Activated CD8-positive, alpha-beta T cell treated with anti-CD3 and anti-CD28 coated beads, Interleukin-2, amount 10 ng/mL, durations not matched to agents 7 days and 5 days (primary cell): ENCODE measurements at places on chromosomes 12 and 14.

- DNase-seq: no peak
Observed at GRCh38 chr14:45786266-45786665, 533.3 kb upstream of the MIS18BP1 start.

- no peak for DNase-seq
Observed at GRCh38 chr14:61570549-61571290, 124.6 kb upstream of the HIF1A start.

DNA sequence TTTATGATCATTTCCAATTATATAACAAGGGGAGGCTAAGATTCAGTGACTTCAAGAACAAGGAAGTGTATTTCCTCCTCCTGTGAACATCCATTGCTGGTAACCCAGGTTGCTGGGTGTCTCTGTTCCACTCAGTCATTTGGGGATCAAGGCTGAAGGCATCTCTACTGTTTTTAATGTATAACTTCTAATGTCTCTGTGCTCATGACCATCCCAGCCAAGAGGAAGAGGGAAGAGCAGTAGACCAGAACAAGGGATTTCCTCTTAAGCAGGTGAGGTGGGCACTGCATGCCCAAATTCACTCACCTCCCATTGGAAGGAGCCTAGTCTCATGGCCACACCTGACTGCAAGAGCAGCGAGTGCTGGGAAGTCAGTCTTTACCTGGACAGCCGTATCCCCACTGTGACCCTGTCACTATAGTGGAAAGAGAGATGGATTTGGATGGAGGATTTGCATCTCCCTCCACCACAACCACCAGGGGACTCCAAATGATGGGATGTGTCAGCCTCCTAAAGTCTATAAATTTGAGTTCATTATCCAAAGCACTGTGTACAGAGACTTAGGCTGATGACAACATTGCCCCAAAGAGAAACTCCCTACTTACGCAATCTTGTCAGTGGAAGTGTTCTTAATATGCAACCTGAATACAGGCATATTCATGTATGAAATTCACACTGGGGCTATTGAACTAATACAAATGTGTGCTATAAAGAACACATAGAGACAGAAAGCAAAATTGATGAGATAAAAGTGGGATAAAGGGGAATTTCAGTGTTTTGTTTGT is 368.7 kb downstream of the TMEM132D start:
- DNase-seq: no peak

- no peak for DNase-seq
Observed at GRCh38 chr12:59431266-59431665, 164.6 kb upstream of the SLC16A7 start.

GRCh38 chr12:83473408-83474095 is 786.8 kb downstream of the TMTC2 start:
- no peak for DNase-seq

- DNase-seq: no peak
Observed at GRCh38 chr12:24045816-24046257, 96.4 kb upstream of the SOX5 start.

GRCh38 chr14:85342858-85343607 is 186.9 kb upstream of the FLRT2 start:
- no peak for DNase-seq

- no peak for DNase-seq
Observed at GRCh38 chr14:26694521-26694920, 96.7 kb upstream of the NOVA1 start.

DNA sequence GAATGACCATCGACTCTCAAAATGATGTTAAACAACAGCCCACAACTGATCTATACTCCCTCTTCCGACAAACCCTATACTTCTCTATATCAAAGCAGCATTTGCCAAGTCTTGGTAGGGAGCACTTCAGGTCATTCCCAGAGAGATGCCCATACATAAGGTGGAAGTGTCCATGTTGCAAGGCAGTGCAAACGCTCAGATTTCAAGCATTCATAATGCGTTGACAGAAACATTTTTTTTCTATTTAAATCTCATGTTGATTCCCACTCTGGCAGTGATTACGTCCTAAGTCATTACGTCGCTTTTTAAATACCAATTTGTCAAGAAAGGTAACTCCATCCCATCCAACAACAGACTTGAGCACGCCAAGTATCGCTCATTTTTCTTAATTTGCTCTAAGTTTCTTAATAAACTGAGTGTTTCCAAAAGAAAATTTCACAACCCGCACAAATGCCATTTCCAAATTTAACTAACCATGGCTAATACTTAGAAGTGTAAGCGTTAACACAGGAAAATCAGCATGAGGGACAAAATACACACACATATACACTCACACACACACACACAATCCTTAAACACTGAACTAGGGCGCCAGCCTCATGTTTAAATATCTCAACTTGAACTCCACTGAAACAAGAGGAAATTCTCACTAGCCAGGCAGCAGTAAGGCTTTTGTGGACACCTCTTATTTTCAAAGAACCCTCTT is 1.1 kb downstream of the GXYLT1 start:
- DNase-seq: no peak

GRCh38 chr12:60169904-60170303 is 574.1 kb downstream of the SLC16A7 start:
- DNase-seq: no peak

DNA sequence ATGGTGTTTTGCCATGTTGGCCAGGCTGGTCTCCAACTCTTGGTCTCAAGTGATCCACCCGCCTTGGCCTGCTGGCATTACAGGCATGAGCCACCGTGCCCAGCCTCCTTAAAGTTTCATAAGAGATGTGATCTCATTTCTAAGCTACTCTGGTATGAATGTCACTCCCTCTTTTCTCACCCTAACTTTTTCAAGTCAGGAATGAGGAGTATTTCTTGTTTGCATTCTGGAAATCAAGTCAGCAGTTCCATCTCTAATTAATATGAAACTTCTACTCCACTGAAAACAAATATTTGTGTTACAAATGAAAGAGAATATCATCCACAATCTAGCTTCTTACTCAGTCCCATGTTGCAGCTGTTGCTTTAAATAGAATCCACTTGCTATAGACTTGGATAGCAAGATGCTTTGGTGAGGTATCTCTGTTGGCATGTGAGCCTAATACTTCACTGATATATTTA is 61.3 kb downstream of the ARF6 start:
- no peak for DNase-seq

DNA sequence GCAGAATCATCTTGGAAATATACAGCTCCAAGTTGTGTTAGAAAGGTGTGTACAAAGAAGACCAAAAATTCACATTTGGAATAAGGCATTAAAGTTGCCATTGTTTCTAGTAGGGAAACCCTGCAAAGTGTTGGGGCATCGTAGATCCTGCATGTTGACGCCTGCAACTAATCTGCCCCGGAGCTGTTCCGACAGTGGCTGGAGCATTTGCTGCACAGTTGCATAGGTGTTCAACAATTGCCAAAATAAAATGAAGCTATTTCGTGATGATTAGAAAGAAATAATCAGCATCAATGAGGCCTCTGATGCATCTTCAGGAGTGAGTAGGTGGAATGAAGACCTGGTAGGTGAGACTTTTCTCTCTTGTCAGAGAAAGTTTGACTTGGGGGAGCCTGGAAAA is 47.3 kb downstream of the DAD1 start:
- DNase-seq: peak; percentile 24

DNA sequence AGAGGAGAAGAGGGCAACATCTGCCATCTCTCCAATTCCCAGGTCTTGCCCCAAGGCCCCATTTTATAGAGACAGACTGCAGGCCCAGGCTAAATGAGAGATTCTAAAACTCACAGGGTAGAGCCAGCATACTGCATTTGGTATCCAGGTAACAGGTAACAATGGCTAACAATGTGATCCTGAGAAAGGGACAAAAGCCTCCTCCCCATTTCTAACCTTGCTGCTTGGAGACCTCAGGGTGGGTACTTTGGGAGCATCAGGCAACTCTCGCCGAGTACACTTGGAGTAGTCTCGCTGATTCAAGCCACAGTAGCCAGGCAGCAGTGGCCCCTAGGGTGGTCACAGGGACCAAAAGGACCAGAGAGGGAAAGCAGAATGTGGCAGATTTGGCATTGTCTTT is 162.6 kb upstream of the PLEKHA5 start:
- no peak for DNase-seq
